ENCODE measurements at places on chromosomes 11 and 22.

GRCh38 chr11:1992111-1992510, 5.5 kb downstream of the H19 start:
- no peak for DNase-seq

GRCh38 chr22:23904573-23905254, 10.5 kb downstream of the MIF start:
- DNase-seq = no peak

GRCh38 chr11:125166764-125167291, 2.3 kb downstream of the PKNOX2 start:
- DNase-seq = no peak

DNA sequence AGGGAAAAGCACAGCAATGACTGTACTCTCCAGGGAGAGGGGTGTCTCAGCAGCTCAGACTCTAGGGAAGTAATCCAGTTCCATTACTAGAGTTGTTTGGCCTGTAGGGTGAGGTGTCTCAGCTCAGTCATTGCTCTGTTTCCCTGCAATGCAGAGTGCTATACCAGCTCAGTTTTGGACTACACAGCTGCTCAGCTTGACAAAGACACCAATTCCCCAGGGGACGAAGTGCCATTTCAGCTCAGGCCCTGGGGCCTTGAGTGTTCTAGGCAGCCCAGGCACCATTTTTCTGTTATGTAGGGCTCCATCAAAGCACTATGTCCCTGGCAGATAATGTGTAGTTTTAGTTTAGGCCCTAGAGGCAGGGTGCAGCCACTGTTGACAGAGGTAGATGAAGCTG, 18.2 kb downstream of the CALCB start:
- no peak for DNase-seq

DNA sequence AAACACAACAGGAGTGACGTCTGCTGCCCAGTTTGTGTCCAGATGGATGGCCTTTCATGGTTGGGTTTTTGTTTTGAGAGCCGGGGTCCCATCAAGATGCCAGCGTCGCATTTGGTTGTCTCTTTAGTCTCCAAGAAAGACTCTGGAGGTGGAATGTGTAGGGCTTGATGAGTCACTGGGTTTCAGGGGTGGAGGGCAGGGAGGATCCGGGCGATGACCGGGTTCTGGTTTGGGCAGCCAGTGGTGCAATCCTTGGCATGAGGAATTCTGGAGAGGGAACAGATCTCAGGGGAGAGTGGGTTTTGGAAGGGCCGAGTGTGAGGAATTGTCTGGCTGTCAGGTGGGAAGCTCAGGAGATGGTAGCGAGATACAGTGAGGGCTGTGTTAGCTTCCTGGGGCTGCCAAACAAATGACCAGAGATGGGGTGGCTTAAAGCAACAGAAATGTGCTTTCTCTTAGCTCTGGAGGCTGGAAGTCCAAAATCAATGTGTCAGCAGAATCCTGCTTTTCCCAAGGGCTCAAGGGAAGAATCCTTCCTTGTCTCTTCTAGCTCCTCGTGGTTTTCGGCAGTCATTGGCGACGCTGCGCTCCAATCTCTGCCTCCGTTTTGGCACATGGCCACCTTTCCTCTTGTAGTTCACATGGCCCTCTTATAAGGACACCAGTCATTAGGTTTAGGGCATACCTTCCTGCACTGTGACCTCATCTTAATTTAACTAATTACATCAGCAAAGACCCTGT, 26.4 kb upstream of the PPFIA1 start:
- no peak for DNase-seq

DNA sequence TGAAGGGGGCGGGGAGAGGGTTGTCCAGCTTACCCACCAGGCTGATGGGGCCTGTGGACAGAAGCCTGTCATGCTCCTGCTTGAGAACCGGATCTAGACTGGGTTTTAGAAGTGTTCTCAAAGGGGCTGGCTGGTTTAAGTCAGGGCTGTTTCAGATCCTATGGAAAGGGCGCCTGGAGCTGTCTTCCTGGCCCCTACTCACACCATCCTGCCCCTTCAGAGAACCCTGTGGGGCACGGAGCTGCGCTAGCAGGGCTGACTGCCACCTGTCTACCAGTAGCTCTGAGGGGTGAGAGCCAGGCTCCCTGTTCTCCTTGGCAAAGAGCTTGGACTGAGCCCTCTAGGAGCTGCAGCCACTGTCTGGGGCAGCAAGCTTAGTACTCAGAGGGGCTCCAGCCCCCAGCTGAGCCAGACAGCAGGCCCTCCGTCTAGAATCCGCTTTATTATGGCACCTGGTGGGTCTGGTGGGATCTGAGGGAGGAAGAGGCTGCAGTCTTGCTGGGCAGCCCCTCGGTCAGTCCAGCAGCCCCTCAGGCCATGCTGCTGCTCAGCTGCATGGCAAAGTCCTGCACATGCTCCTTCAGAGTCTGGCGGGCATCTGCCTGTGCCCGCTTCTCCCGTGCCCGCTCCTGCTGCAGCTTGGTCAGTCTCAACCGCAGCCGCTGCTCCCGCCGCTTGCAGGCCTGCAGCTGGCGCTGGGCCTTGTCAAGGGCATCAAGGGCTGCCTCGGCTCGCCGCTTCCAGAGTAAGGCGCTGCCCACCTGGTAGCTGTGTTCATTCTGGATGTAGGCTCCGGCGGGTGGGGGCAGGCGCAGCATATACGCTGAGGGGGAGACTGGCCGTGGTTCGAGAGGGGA, 2.3 kb downstream of the THAP7 start:
- no peak for DNase-seq

DNA sequence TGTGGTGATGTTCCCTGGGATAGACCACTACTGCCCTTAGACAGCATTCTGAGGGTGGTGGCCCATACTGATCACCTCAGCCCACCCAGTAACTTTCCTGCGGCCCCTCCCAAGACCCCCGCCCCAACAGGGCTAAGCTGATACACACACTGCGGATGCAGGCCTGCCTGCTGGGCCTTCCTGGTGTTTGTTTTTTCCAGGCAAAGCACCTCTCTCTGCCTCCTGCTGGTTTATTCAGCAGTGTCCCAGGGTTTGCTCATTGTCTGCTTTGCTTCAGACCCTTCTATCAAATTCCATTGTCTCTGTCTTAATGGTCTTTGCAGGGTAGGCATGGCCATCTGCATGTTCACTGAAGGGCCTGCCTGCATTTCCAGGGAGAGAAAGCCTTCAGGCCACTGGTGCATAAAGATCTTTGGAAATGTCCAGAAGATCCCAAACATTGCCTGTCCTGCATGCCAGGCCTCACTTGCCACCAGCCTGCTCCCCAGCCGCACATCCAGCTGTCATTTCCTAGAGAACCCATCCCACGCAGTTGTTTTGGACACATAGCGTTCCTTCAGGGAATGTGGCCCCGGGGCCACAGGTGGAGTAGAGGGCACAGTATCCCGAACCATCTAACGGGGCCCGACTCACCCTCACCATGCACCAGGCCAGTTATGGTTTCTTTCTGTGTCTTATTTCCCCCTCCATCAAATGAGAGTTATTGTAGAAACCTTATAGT, 50.2 kb downstream of the BCR start:
- no peak for DNase-seq

DNA sequence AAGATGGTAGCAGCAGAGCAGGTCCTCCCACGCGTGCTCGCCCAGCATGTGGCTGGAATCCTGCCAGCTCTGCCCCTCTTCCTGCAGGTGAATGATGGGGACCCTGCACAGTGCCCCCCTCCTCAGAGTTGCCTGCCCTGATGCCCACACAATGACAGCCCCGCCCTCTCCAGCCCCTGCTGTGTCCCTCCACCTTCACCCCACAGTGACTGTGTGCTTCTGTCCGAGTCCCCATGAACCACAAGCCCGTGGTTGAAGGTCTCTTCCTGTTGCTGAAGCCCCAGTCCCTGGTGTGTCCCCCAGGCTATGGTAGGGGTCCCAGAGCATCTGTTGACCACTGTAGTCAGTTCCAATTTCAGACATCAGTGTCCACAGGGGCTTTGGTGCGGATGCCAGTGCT, 71.0 kb downstream of the BRD1 start:
- DNase-seq = no peak

DNA sequence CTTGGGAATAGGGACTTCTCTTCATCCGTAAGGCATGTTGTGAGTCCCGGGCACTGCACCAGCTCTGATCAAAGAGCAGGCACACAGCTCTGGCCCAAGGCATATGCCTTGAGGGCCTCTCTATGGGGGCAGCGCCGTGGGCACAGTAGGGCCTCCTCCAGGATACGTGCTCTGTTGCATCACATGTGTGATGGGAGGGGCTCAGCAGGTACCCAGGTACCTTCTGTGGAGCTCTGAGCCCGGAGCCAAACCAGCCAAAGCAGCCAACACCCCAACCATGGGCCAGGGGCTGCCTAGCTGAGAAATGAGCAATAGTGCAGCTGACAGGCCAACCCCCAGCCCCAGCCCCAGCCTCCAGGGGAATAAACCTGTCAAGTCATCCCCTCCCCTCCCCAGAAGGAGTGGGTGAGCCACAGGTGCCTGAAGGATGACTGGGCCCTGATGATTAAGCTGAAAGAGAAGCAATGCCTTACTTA, 79.7 kb upstream of the SHISAL1 start:
- no peak for DNase-seq
